Activated gamma-delta T cell treated with Interleukin-2 at 50 U/mL for 16 hours (primary cell): ENCODE measurements at places on chromosomes 16 and 17.

DNA sequence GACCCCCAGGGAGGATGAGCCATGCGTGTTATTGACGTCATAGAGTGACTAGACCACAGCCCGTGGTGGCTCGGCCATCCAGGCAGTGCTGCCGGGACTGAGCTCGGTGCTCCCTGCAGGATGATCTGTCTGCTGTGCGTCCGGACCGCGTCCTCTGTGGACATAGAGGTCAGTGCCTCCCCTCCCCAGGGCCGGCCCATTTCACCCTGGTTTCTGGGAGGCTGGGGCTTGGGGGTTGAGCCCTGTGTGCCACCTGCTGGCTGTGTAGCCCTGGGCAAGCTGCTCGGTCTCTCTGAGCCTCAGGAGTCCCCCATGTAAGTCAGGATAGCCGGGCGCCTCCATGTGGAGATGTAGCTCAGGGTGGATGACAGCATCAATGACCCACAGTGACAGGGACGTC, 8.3 kb downstream of the TSC2 start:
- no peak for DNase-seq

DNA sequence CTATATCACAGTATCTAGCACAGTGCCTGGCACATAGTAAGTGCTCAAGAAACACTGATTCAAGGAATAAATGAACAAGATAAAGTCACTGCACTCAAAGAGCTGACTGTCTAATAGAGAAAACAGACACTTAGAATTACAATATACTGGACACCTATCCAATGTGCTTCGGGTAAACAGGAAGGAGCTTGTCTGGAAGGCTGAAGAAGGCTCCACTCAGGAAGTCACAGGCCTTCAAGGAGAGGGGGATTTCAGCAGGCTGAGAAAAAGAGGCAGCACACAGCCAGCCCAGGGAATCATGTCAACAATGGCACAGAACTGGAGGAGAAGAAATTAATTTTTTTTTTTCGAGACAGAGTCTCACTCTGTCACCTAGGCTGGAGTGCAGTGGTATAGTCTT, 9.7 kb upstream of the IL4R start:
- no peak for DNase-seq

DNA sequence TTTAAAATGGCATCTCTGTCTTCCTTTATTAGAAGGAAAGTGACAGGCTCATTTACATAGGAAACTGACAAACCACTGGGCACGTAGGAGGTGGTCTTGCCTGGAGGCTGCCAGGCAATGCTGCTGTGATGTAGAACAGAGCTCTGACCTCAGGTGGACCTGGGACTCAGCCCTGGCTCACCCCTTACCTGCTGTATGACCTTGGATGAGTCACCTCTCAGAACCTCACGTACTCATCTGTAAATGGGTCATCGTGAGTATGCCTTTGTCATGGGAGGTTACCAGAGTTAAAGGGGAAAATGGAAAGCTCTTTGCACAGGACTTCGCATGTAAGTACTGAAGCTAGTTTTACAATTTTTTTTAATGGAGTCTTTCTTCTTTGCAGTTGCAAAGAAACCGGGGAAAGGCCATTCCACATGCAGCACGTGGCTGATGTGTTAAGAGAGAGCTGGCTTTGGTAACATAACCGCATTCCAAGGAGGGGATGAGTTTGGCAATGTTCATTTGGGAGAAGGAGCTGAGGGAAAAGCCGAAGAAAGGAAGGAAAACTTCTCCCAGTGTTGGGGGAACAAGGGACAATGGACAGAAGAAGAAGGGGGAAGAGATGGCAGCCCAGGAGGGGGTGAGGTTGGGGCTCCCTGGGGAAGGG, 37.4 kb upstream of the LONP2 start:
- DNase-seq, result no peak

- no peak for DNase-seq
These were observed 25.5 kb downstream of the GP2 start for GRCh38 chr16:20301840-20302239.

DNA sequence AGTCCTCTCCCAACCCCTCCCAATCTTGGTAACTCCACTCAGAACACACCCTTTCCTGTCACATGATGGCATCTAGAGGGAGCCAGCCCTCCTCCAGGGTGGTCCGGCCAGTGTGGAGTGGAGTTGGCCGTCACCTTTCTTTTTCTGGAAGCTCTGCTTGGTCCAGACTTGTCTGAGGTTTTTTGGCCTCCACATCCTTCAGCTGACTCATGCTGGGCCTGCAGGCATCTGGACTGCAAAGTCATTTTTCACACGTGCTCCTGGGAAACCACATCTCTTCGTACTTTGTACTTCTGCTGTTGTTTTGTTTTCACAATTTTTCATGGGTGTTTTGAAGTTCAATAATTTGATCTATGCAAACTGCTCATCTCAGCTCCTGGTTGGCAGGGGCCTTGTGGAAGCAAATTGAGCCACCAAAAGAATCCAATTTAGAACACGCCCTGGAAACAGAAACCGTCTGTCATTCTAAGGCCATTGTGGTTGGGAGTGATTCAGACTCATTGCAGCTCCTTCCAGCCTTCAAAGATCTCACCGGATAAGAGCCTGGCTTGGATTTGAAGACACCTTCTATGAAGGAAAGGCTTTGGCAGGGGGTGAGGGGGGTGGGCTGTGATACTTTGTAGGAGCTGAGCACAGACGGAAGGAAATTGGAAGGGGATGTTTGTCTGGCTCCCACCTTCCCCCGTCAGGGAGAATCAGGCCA, 42.4 kb upstream of the NF1 start:
- no peak for DNase-seq

GRCh38 chr17:4738136-4739121, 1.2 kb upstream of the ZMYND15 start:
- no peak for DNase-seq
